ENCODE measurements at places on chromosomes 12 and 14.

DNA sequence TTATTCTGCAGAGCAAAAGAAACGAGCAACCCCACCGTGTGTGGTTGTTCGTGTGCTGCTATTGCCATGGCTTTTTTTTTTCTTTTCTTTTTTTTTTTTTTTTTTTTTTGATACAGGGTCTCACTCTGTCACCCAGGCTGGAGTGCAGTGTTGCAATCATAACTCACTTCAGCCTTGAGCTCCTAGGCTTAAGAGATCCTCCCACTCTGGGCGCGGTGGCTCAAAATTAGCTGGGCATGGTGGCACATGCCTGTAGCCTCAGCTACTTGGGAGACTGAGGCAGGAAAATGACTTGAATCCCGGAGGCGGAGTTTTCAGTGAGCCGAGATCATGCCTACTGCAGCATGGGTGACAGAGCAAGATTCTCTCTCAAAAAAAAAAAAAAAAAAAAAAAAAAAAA lies 144.2 kb downstream of the ESR2 start:
- DNase-seq = no peak

DNA sequence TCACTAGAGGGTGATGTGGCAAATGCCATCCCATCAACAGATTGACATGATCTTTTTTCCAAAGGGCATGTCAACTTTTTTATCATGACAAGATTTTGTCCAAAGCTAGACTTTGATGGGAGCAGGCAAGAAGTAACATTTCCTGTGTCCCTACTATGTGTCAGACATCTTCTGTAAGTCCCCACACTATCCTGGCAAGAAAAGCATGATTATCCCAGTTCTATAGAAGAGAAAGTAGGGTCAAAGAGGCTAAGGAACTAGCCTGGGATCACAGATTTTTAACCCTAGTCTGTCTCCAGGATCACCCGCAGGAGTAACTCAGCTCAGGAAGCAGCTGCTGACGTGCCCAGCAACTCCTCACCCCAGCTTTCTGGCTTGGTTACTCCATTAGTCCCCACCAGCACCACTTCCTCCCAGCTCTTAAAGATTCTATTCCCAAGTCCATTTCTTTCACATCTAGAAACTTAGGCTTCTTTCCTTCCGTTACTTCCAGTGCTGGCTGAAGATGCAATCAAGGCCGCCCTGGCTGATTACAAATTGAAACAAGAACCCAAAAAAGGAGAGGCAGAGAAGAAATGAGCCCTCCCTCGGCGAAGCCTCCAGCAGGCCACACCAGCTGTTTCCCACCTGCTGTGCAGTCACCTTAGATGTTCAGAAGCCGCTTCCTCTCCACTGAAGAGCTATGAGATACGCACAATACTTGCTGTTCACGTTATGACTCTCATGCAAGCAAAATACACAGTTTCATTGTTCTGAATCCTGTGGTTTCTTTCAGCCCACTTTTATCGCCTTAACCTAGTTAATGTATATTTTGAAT lies 6.2 kb downstream of the ISCU start:
- no peak for DNase-seq

- no peak for DNase-seq
These were observed 314.9 kb downstream of the NUAK1 start for GRCh38 chr12:105823810-105824209.

DNA sequence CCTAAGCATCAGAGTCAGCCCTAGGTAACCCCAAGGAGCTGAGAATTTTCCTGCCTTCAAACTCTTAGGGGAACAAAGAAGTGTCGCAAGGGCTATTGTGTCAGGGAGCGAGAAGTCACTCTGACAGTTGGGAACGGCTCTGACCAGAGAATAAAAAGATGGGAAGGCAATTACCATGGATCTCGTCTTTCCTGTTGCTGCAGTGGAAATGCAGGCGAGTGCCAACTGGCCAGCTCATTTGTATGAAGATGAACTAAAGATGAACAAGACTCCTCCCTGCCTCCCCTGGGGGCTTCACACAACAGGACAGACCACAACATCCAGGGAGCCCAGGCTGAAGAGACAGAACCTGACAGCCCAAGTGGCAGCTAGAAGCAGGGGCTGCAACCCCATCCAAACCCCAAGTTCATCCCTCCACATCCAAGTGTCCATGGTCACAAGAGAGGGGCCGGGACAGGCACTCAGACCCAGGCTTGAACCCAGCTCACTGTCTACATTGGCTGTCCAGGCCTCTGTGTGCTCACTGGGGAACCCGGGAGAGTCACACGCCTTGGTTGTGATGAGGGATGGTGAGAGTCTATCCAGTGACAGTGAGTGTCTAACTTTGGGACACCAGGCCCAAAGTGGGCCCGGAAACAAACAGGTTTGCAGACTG lies 322.4 kb downstream of the BCL11B start:
- DNase-seq = no peak

DNA sequence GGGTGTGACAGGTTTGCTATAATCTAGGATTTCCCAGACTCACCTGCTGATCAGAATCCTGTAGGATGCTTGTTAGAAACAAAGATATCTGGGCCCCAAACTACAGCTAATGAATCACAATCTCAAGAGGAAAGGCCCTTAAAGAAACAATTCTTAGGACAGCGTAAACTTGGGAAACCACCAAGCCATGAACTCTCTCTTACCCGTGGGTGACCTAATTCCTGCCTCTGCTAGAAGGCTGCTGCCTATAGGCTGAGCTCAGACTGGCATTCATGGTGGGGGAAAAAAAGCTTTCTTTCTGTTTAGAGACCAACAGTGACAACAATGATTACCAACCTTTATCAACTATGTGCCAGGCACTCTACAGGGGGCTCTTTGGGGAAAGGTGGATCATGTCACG lies 213.9 kb upstream of the FKBP4 start:
- no peak for DNase-seq

DNA sequence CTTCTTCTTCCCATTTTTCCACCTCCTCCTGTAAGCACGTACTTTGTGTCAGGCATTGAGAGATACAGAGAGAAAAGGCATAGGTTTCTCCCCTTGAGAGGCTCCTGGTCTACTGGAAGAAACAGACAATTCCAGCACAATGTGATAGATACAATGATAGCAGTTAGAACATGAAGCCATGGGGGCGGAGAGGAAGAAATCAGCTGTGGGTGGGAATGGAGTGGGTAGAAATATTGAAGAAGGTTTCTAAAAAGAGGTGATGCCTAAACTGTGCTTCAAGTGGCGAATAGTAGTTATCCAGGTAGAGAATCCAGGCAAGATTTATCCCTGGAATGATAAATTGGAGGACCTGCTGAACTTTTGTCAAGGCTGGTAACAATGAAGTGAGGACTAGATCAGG lies 528.8 kb downstream of the NRXN3 start:
- DNase-seq = no peak

DNA sequence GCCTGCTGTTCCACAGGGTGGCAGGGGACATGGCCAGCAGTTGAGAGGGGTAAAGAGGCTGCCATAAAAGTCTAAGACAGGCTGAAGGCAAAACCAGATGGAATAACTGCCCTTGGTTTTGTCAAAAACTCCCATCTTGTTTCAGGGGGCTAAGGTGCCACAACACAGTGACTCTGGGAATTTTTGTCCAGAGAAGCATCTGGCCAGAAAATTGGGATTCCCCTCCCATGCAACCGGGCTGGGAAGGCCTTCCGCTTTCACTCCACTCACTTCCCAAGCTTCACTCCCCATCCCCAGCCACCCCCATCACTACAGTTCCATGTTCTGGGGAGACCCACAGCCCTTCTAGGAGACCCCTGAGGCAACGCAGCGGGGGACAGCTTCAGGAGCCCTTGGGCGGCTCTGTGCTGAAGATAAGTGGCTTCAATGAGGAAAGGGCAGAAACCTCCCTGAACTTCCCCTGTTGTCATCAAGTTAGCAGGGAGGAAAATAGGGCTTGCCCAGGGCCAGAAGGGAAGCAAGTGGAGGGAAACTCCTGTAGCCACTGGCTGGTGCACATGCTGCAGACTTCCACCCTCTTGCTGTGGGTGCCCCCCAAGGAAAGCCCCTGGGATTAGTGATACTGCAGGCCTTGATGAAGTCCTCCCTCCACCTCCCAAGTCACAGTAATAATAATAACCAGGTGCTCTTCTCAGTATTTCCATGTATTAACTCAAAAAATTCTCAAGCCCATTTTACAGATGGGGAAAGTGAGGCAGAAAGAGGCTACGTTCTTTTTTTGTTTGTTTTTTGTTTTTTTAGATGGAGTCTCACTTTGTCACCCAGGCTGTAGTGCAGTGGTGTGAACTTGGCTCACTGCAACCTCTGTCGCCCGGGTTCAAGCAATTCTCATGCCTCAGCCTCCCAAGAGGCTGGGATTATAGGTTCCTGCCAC lies 6.0 kb downstream of the TMEM229B start:
- no peak for DNase-seq

- no peak for DNase-seq
These were observed 39.3 kb downstream of the RPS6KA5 start for GRCh38 chr14:91021115-91021514.

DNA sequence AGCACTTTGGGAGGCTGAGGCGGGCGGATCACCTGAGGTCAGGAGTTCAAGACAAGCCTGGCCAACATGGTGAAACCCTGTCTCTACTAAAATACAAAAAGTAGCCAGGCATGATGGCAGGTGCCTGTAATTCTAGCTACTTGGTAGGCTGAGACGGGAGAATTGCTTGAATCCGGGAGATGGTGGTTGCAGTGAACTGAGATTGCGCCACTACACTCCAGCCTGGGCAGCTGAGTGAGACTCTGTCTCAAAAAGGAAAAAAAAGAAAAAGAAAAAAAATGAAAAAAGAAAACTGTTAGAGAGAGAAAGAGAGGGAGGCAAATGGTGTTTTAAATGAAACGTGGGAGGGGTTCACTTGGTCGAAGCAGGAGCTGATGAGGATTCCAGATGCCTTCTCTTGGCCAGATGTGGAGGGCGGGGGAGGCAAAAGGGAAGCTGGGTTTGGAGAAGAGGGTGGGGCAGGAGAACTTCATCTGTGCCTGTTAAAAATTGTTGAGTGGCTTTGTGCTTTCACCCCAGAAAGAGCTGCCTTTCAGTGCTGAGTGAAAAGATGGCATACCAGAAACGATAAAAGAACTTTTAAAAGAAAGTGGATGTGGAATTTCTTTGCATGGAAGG lies 1.1 kb downstream of the EMP1 start:
- no peak for DNase-seq

DNA sequence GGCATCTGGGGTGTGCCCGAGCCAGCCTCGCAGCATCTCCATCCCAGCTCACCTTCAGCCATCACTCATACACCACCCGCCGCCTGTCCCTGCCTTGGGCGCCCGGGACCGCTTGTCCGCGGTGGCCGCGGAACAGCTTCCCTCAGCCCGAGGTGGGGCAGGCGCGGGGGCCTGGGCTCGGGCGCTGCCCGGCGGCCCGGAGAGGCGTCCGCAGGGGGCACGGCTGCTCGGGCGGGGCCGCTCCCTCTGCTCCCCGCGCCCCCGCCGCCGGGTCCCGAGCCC lies 430 bp downstream of the SLC41A2 start:
- DNase-seq = peak; percentile 13

DNA sequence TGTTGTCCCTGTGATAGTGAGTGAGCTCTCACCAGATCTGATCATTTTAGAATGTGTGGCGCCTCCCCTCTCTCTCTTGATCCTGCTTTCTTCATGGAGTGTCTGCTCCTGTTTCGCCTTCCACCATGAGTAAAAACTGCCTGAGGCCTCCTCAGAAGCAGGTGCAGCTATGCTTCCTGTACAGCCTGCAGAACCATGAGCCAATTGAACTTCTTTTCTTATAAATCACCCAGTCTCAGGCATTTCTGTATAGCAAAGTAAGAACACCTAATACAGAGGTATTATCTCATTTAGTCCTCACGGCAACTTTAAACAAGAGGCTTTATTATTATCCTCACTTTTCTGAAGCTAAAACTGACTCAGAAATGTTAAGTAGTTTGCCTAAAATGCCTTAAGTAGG lies 81.3 kb upstream of the BTG1 start:
- DNase-seq = no peak

DNA sequence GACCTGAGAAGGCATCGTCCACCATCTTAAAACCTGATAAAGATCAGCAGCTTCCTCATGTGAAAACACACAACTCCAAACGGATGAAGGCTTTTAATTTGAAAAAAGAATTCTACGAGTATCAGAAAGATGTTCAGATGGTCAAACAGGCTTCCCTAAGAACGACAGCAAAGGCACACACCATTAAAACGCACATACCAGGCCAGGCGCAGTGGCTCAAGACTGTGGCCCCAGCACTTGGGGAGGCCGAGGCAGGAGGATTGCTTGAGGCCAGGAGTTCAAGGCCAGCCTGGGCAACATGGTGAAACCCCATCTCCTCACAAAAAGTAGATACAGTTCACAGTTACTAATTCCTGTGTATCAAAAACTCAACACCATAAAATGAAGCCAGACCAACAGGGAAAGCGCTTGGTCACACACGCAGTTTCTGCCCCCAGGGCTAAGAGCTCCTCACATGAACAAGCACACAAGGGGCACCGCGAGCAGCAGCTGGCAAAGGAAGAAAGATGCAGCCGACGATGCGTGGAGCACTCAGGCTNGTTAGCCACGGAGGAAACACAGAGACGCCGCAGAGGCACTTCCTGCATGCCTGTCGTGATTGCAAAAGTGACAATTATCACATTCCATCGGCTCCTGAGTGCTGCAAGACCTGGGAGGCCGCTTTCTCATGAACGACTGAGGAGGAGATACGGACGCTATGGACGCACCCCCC lies 78.0 kb downstream of the NOC4L start:
- DNase-seq = no peak

- no peak for DNase-seq
These were observed 26.5 kb downstream of the RERG start for GRCh38 chr12:15194456-15195368.

GRCh38 chr12:94191023-94191422 lies 42.6 kb downstream of the PLXNC1 start:
- DNase-seq = no peak

GRCh38 chr14:50533806-50534205 lies 1.4 kb upstream of the MAP4K5 start:
- DNase-seq = no peak

- DNase-seq = no peak
These were observed 22.7 kb downstream of the CCNK start for GRCh38 chr14:99503848-99504453.

DNA sequence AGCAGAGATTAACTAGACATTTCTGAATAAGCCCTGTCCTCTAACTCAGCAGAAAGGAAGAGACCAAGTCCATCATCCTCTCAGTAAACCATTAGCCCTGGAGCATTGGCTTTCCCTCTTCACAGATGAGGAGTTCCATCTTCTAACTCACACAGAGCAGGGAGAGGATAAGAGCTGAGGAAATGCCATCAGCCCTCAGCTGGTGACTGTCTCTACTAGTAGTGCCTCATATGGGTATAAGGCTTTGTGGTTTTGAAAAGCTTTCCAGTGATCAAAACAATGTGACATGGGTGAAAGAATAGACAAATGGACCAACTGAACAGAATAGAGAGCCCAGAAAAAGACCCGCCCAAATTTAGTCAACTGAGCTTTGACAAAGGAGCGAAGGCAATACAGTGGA lies 197.2 kb upstream of the NUDT4 start:
- no peak for DNase-seq

DNA sequence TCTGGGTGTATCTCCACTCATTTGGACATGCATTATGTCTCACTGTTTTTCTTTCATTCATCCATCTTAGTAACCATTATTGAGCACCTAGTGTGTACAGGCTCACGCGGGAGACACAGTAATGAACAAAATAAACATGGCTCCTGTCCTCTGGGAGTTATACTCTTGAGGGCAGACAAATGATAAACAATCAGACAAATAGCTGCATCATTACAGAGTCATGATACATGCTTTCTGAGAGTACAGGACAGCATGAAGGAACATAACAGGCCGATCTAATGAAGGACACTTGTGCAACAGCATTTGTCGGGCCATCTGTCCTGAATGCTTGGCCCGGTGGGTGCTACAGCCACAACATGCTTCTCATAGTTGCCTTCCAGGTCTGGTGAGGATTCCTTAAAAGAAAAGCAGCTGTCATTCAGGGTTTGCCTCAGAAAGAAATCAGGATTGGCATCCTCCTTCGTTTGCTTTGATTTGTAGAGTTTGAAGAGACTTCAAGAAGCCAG lies 77.2 kb upstream of the EGLN3 start:
- DNase-seq = no peak

All from stimulated activated CD8-positive, alpha-beta memory T cell treated with anti-CD3 and anti-CD28 coated beads, Interleukin-15, amount 100 ng/mL, for 4 hours (primary cell).